Activated T-helper 2 cell treated with anti-CD3 and anti-CD28 coated beads, Interferon-gamma antibody, Interleukin-2, Interleukin-4, amounts not matched to agents 10 μg/mL and 5 μg/mL and 100 μg/mL, durations not matched to agents 14 hours and 24 hours and 36 hours (primary cell): ENCODE measurements at places on chromosomes 13 and 19. TPM values are rescaled to one million over a fixed set of nuclear protein-coding genes. Genes with fewer than 3 reads are reported as not detected.
A peak's percentile ranks its signal among the peaks of the same experiment; 100 is the strongest.

The SWSAP1 gene
- 2.6 and 2.8 TPM in 2 replicates for total RNA-seq

DNA sequence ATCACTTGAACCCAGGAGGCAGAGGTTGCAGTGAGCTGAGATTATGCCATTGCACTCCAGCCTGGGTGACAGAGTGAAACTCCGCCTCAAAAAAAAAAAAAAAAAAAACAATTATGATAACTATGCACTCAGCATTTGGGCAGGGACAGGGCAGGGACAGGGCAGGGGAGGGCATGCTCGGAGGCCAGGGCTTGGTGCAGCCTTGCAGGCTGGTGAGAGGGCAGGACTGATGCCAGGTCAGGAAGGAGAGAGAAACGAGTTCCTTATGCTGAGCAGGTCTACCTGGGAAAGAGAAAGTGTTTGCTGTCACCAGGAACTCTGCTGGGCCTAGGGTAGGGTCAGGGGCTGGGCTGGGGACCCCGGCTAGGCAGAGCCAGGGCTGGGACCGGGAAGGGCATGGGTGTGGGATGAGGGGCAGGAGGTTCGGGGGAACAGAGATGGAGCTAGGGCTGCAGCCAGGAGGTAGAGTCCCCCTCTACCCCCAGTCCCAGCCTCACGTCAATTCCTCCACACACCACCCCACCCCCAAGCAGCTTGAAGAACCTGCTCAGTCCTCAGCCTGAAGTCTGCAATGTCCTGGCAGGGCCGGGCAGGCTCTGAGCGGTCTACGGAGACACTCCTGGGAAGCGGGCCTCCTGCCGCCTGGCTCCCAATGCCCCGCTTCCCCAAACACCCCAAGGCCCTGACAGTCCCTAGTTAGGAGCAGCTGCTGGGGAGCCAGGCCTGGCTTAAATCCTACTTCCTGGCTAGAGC is 2.8 kb downstream of the FXYD3 start:
- no peak for DNase-seq
- no peaks in the 10 kb centered on the region for H3K36me3 ChIP-seq
- no peak overlapping the region for H3K27ac ChIP-seq
- H3K4me1 ChIP-seq: peaks cover 4% of the 10 kb centered on the region

The RANBP3 gene
- total RNA-seq: 98.2 and 105 TPM in 2 replicates

GRCh38 chr19:43470288-43470687 is 4.9 kb upstream of the LYPD3 start:
- DNase-seq: no peak
- H3K27ac ChIP-seq: peak overlapping the region; percentile 40
- peaks cover 37% of the 10 kb centered on the region for H3K4me1 ChIP-seq

The NCAN gene
- 0.23 TPM in 1 of 2 replicates, not detected in the other for total RNA-seq

- H3K27ac ChIP-seq: no peak overlapping the region
- H3K4me3 ChIP-seq: peak overlapping the region; percentile 78
- peaks cover 5% of the 10 kb centered on the region for H3K36me3 ChIP-seq
- H3K27me3 ChIP-seq: no peaks in the 10 kb centered on the region
Observed at GRCh38 chr19:35938282-35939224, 2.4 kb downstream of the LRFN3 start.

- peaks cover 11% of the 10 kb centered on the region for H3K4me1 ChIP-seq
- H3K4me3 ChIP-seq: peak overlapping the region; percentile 84
- no peaks in the 10 kb centered on the region for H3K27me3 ChIP-seq
- H3K27ac ChIP-seq: no peak overlapping the region
Observed at GRCh38 chr19:14089662-14090508, 666 bp downstream of the SAMD1 start.

DNA sequence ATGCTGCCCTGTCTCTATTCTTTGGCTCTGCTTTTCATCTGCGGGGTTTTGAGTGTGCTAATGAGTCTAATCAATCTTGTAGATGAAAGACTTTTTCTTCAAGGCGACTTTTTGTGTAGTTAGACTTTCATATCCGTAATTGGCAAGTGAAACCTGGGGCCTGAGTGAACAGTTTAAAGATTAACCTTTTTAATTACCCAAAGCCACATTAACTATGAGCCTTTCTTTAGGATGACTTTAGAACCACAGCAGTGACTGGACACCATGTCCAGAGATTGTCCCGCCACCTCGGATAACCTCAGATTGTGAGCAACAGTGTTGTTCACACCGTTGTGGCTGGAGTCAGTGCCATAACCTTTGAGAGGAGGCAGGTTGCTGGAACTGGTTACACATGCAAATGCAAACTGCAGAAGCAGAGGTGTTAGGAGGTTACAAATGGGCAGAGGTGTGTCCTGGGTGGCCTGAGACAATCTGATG is 58.7 kb downstream of the SIAH3 start:
- H3K27ac ChIP-seq: no peak overlapping the region
- peaks cover 9% of the 10 kb centered on the region for H3K4me1 ChIP-seq
- no peak overlapping the region for H3K4me3 ChIP-seq
- H3K36me3 ChIP-seq: no peaks in the 10 kb centered on the region
- peaks cover 2% of the 10 kb centered on the region for H3K27me3 ChIP-seq
- DNase-seq: no peak

GRCh38 chr13:35994131-35994966 is 136.8 kb downstream of the DCLK1 start:
- H3K4me1 ChIP-seq: no peaks in the 10 kb centered on the region
- DNase-seq: no peak
- no peaks in the 10 kb centered on the region for H3K27me3 ChIP-seq
- H3K27ac ChIP-seq: no peak overlapping the region
- no peaks in the 10 kb centered on the region for H3K36me3 ChIP-seq

GRCh38 chr19:9995084-9995483 is 15.2 kb downstream of the COL5A3 start:
- no peak for DNase-seq
- no peak overlapping the region for H3K27ac ChIP-seq
- no peaks in the 10 kb centered on the region for H3K36me3 ChIP-seq
- peaks cover 5% of the 10 kb centered on the region for H3K27me3 ChIP-seq
- peaks cover 2% of the 10 kb centered on the region for H3K4me1 ChIP-seq

The SLC6A16 gene
- 1.3 and 2.2 TPM in 2 replicates for total RNA-seq

GRCh38 chr13:22055259-22055658 is 384.4 kb downstream of the FGF9 start:
- DNase-seq: no peak
- no peaks in the 10 kb centered on the region for H3K27me3 ChIP-seq
- H3K4me3 ChIP-seq: no peak overlapping the region
- H3K4me1 ChIP-seq: peaks cover 17% of the 10 kb centered on the region
- no peak overlapping the region for H3K27ac ChIP-seq

DNA sequence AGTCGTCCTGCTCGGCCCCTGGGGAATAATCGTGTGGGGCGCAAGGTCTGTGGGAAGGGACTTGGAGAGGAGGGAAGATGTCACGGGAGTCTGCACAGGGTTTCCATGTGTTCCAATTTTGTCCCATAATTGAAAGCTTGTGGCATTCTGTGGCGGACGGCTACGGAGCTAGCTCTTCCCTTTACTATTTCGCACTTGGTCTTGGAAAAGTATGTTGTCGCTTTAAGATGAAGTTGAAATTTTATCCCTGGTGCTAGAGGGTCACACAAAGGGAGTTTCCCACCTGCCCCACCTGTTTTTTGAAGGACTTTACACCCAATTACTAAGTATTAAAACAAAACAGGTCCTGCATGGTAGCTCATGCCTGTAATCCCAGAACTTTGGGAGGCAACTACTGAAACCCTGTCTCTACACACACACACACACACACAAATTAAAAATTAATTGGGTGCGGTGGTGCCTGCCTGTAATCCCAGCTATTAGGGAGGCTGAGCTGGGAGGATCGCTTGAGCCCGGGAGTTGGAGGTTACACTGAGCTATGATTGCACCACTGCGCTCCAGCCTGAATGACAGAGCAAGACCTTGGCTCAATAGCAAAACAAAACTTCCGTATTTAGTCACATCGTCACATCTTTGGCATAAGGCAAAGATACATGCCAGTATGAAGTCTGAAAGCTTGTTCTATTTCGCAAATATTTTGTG is 967 bp upstream of the TPT1 start:
- H3K4me1 ChIP-seq: peaks cover 33% of the 10 kb centered on the region
- peaks cover 66% of the 10 kb centered on the region for H3K36me3 ChIP-seq
- no peak for DNase-seq
- H3K4me3 ChIP-seq: peak overlapping the region; percentile 99

- H3K4me3 ChIP-seq: no peak overlapping the region
- no peak overlapping the region for H3K27ac ChIP-seq
- no peak for DNase-seq
- no peaks in the 10 kb centered on the region for H3K36me3 ChIP-seq
- peaks cover 4% of the 10 kb centered on the region for H3K27me3 ChIP-seq
Observed at GRCh38 chr19:31223740-31224534, 125.3 kb downstream of the TSHZ3 start.

- H3K27me3 ChIP-seq: no peaks in the 10 kb centered on the region
- H3K36me3 ChIP-seq: peaks cover 23% of the 10 kb centered on the region
- peak; percentile 40 for DNase-seq
- peak overlapping the region; percentile 89 for H3K27ac ChIP-seq
- H3K4me1 ChIP-seq: peaks cover 16% of the 10 kb centered on the region
Observed at GRCh38 chr19:1650650-1651567, 1.5 kb downstream of the TCF3 start.

The FRY gene
- total RNA-seq: 3.7 and 7.4 TPM in 2 replicates

The COX6B2 gene
- 1.8 TPM in 1 of 2 replicates, not detected in the other for total RNA-seq

DNA sequence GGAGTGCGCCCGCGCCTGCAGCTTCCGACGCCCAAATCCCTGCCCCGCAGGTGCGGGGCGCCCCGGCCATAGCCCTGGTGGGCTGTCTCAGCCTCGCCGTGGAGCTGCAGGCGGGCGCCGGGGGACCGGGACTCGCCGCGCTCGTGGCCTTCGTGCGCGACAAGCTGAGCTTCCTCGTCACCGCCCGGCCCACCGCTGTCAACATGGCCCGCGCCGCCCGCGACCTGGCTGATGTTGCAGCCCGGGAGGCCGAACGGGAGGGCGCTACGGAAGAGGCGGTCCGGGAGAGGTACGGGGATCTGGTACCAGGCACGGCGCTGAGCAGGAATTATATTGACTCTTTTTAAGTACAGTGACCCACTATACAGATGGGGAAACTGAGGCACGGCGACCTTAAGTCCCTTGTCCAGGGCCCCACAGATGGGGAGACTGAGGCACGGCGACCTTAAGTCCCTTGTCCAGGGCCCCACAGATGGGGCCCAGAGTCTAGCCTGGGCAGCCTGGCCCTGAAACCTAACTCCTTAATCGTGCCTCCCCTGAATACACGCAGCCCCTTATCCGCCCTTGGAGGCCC is 586 bp downstream of the MRI1 start:
- H3K4me1 ChIP-seq: peaks cover 16% of the 10 kb centered on the region
- H3K4me3 ChIP-seq: peak overlapping the region; percentile 94
- peaks cover 39% of the 10 kb centered on the region for H3K36me3 ChIP-seq
- H3K27me3 ChIP-seq: no peaks in the 10 kb centered on the region
- DNase-seq: peak; percentile 28

DNA sequence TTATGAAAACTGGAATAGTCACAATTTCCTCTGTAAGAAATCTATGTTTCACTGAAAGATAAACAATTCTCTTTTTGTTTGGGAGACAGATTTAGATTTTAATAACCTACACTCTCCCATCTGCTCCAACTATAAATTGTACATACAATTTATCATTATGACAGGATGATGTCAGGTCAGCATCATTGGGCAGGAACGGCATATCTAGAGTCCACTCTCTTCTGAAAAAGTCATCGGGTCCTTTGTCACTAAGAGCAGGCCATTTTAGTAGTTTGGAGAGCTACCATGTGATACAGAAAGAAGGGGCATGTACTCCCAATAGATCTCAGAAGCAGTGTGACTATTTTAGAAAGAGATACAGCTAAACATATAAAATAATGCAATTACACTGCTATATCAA is 180.8 kb upstream of the ARGLU1 start:
- no peaks in the 10 kb centered on the region for H3K27me3 ChIP-seq
- no peaks in the 10 kb centered on the region for H3K36me3 ChIP-seq
- DNase-seq: no peak
- no peak overlapping the region for H3K4me3 ChIP-seq
- H3K4me1 ChIP-seq: no peaks in the 10 kb centered on the region
